Stimulated activated CD8-positive, alpha-beta memory T cell treated with anti-CD3 and anti-CD28 coated beads, Interleukin-7, amount 100 ng/mL, for 4 hours (primary cell): ENCODE measurements at places on chromosomes 7 and 10.
A peak's percentile ranks its signal among the peaks of the same experiment; 100 is the strongest.

- DNase-seq, result no peak
Measured at GRCh38 chr7:33137103-33137502, 7.7 kb downstream of the BBS9 start.

GRCh38 chr10:98453729-98454128, 7.0 kb upstream of the HPS1 start:
- no peak for DNase-seq

- DNase-seq, result no peak
Measured at GRCh38 chr7:17374654-17375053, 76.2 kb downstream of the AHR start.

GRCh38 chr7:151298765-151299164, 42.8 kb upstream of the NUB1 start:
- DNase-seq, result no peak

- DNase-seq, result no peak
Measured at GRCh38 chr7:27300421-27300820, 57.8 kb downstream of the EVX1 start.

DNA sequence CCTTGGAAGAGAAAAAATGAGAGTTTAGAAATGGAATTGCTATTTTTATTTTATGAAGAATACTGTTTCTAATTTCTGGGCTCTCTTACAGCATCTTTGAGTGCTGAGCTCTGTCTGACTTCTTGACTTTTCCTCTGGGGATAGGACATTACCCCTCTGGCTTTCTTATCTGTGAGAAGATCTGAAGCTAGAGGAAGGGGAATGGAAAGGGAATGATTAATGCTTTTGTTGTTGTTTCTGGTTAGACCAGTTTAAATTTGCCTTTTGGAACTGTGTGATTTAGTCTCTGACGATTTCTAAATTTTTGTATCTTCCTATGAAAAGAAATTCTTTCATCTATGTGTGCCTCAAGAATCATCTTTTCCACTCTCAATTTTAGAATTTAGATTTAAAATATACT, 811.4 kb downstream of the REEP3 start:
- DNase-seq, result no peak

- peak; percentile 94 for DNase-seq
Measured at GRCh38 chr10:67764012-67764822, 68.2 kb upstream of the CTNNA3 start.

GRCh38 chr7:112994656-112995055, 92.0 kb downstream of the GPR85 start:
- DNase-seq, result no peak

DNA sequence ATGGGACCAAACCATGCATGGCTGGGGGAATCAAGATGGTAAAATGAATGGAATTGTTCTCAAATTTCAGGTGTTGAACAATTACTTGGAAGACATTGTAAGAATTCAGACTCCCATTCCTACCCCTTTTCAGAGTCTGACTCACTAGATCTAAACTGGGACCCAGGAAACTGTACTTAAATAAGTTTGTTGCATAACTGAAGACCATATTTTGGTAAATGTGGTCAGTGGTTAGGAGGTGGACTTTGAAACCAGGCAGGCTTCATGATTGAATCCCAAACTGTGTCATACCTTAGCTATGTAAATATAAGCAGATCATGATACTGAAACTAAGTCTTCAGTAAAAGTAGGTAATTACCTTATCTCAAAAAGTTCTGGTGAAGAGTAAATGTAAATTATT, 41.7 kb downstream of the ZWINT start:
- DNase-seq, result no peak

GRCh38 chr10:80649183-80649582, 111.5 kb downstream of the SH2D4B start:
- no peak for DNase-seq

- DNase-seq, result no peak
Measured at GRCh38 chr7:1713502-1714484, 43.7 kb downstream of the ELFN1 start.

DNA sequence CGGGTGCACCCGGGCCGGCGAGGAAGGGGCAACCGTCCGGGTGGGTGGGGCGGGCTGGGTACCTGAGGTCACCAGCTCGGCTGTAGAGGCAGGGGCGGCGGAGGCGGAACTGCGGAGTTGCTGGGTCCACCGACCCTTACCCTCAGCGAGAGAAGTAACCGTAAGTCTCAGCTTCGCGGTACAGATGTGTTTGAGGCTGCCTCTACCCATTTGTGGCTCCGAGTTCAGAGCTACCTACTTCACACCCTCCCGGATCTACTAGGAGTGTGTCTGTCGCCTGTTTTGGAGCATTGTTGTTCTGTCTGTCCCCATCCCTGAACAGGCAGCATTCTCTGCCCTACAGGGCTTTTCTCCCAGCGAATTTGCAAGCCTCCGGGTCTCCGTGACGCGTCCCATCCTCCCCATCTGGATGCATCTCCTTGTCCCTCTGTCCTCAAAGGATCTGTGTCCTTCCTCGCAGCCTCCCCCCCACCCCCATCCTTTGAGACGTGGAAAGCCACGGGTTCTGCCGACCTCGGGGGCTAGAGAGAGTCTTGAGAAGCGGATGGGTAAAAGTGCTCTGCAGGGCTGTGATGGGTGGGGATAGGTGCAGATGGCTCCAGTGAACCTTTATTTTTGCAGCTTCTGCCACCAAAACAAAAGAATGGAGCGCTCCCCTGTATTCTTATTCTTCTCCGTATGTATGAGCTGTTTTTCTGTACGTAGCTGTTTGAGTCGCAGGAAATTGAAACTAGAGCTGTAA, 757 bp downstream of the ANKIB1 start:
- DNase-seq, result peak; percentile 2

DNA sequence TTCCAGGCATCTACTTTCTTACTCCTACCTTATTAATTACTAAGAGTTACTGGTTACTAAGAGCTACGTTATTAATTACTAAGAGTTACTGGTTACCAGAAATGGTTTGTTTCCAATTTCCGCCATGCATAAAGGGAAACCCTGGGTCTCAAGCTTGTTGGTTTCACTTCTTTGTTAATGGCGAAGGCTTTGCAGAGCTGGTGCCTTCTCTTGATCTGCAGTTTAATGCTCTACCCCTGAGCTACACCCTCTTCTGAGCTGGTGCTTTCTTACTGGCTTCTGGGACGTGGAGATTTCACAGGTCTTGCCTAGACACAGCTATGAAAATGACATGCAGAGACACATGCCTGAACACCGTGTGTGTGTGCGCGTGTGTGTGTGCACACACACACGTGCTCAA, 560 bp downstream of the CPA4 start:
- DNase-seq, result no peak

DNA sequence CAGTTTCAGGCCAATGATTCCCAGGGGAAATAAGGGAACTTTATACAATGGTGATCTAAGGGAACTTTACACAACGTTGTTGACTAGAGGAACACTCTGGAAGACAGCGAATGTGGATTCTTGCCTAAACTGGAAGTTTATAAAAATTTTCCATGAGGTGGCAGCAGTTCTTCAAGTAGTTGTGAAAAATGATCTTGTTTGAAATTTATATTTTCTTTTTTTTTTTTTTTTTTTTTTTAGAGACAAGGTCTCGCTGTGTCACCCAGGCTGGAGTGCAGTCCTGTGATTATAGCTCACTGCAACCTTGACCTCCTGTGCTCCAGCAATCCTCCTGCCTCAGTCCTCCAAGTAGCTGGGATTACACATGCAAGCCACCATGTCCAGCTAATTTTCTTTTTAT, 32.1 kb upstream of the GTF2I start:
- DNase-seq, result no peak

DNA sequence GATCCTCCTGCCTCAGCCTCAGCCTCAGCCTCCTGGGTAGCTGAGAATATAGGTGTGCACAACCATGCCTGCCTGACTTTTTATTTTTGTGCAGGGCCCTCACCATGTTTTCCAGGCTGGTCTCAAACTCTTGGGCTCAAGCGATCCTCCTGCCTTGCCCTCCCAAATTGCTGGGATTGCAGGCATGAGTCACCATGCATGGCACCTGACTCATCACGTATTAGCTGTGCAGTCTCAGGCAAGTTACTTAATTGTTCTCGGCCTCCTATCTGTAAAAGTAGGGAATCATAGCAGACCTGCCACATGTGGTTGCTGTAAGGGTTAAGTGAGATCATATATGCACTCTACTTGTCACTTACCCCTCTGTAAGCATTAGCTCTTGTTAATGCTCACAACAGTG, 117.2 kb downstream of the ANLN start:
- no peak for DNase-seq

- peak; percentile 31 for DNase-seq
Measured at GRCh38 chr10:42753126-42753506, 29.5 kb upstream of the BMS1 start.

GRCh38 chr10:121167534-121168243, 316.5 kb downstream of the WDR11 start:
- no peak for DNase-seq

- DNase-seq, result no peak
Measured at GRCh38 chr7:106626376-106627164, 34.4 kb downstream of the CCDC71L start.

GRCh38 chr10:90930971-90931871, 10.3 kb upstream of the ANKRD1 start:
- DNase-seq, result no peak

DNA sequence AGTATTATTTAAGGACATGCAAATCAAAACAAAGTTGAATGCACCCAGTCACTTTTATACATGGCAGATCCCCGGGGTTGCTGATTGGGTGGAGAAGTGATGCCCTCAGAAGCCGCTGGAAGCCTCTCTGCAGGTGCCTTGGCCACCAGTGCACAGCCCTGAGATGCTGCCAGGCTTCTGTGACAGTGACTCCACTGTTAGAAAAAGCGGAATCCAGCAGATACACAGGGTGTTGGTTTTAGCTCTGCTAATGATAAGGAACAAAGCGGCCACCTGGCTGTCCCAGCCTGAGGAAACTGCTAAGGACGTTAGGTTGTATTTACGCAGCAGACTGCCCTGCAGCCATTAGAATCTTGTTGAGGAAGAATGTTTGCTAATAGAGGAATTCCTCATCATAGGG, 47.5 kb downstream of the JAKMIP3 start:
- no peak for DNase-seq

DNA sequence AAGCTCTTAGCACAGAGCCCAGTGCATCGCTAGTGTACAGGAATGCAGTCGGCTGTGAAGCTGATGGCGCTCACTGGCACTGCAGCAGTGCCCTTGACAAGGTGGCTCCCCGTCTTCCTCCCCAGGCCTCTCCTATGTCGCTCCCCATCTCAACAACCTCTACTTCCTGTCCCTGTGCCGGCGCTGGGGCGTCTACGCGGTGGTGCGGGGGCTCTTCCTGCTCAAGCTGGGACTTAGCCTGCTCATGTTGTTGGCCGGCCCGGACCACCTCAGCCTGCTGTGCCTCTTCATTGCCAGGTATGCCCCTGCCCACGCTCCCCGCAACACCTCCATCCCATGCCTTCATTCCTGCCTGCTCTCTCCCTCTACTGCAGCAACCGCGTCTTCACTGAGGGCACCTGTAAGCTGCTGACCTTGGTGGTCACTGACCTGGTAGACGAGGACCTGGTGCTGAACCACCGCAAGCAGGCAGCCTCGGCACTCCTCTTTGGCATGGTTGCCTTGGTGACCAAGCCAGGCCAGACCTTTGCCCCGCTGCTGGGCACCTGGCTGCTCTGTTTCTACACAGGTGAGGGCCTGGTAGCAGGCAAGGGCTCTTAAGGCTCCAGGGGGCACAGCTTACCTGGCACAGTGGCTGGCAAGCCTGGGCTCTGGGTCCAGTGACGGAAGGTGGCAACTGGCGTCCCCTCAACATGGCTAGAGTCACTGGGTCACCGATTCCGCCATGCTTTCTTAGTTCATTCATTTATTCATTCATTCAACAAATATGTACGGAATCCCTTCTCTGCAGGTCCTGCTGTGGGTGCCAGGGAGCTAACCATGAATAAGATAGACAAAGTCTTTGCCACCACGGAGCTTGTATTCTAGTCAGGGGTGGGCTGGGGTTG, 22.3 kb upstream of the C10orf95 start:
- DNase-seq, result no peak

GRCh38 chr10:127986531-127987466, 79.9 kb downstream of the PTPRE start:
- no peak for DNase-seq

DNA sequence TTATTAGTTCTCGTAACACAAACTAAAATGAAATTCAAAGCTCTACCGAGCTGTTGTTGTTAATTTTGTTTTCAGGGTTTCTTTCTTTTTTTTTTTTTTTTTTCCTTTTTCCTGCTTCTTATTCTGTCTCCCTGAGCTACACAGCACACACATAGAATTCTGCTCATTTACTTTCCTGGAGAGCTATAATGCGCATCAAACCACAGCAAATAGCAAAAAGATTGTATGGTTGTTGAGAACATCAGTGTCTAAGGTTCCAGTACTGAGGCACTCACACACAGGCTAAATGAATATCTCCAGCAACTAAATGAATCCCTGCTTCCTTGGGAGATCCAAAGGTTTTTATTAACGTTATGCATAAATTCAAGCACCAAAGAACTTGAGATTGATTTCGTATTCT, 418.3 kb downstream of the PLXDC2 start:
- DNase-seq, result no peak

DNA sequence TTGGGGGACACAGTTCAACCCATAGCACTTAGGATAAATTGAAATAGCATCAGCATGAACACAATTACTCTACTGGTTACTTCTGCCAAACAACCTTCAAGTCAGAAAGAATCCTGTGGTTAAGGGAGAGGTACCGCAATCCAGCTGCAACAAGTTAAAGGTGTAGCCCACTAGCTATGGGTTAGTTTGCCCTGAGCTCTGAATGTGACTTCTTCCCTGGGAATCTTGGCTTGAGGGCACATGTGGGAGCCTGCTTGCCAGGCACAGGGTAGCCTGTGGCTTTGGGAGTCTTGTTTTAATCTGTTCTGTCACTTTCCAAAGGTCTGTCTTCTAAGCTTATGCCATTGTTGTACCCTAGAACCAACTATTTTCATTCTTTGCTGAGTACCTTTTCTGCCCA, 8.9 kb upstream of the SGPL1 start:
- no peak for DNase-seq

DNA sequence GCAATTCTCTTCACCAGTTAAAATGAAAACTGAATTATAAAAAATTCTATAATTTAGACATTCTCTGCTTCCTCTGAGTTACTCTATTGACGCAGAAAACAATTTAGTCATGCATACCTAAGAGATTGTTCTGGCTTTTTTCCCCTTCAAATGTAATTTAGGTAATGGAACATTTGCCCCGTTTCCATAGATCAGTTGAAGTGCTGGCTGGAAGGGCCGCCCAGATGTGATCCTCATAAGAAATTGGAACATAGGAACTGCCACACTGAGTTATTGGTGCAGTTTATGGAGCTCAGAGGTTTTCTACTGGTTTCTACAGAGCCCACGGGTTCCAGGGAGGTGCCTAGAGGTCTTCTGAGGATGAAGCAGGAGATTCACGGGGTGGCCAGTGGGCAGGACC, 581.7 kb downstream of the SDK1 start:
- DNase-seq, result no peak
